ENCODE measurements at places on chromosomes 5 and 9.
A peak's percentile ranks its signal among the peaks of the same experiment; 100 is the strongest.

DNA sequence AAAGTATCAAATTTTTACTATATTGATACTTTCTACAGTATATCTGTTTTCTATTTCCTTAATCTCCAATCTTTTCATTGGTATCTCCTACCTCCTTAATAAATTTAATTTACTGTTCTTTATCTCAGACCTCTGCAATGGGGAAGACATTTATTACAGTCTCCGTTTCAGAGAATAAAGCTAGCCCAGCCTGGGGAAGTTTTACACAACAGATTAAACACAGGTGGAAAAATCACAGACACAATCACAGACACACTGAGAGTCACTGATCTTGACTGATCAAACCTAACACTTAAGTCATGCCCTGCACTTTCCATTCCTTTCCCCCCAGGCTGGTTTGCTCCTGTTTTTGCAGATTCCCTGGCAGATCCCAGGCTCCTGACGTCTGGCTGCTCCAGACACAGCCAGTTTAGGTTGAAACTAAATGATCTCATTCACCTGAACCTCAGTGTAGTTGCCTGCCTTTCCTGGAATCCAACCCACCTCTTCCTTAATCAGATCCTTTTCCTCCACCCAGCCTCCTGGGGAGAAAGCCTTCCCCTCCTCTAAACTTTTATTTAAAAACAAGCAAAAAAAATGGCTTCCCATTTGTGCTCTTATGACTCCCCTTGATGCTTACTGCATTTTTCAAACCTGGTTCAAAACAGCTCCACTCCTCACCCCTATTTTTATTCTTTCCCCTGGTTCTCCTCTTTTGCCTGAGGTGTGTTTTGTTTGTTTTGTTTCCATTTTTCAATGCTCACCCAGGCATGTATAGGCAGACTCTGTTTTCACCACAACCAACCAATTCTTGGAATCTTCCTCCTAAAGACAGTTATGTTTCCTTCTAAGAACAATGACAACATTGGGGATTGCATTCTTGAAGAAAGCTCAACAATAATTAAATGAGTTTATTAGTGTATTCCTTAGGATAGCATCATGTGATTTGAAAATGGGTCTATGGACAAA, 29.5 kb upstream of the OSMR start:
- no peak for DNase-seq

DNA sequence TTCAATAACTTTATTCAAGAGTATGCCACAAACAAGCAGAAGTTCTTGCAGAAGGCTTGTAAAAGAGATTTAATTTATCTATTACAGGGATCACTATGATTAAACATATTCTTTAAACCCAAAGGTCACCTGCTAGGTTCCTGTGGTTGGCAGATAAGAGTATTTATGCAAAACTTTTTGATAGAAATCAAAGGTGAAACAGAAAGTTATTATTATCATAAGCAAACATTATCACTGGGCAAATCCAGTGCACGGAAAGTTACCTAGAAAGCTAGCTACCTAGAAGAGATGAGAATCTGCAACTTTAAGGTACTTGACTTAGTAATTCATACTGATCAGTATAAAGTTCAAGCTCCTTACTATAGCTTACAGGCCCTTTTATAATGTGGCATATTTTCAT, 3.2 kb downstream of the STARD4 start:
- DNase-seq, result no peak

DNA sequence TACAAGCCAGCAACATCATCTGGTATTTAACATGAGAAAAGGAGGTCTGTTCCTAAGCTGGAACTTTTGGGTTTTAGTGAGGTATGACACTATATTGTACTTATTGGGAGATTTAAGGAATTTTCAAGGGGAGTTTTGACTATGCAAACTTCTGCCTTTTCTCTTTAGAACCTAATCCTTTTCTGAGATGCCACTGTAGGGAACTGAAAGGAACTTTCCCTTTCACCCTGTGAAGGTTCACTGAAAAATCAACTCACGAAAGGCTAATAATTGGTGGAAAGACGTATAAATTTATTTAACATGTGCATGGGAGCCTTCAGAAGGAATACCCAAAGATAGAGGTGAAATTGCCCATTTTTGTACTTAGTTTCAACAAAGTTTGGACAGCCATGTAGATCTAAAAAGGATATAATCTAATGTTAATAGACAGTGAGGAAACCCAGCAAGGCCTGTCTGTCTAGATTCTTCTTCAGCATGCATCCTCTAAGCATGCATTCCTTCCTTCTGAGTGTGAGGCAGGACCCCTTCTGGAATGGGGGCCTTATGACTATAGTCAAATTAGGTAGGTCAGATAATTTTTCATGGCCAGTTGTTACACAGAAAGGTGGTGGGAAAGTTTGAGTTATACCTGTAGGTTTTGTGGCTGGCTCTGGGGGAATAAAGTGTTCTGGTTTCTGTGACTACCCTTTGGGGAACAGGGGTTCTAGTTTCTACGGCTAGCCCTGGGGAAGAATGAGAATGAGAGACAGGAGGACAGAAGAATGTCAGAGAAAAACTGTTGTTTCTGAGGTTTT, 200.3 kb downstream of the C9orf152 start:
- no peak for DNase-seq

DNA sequence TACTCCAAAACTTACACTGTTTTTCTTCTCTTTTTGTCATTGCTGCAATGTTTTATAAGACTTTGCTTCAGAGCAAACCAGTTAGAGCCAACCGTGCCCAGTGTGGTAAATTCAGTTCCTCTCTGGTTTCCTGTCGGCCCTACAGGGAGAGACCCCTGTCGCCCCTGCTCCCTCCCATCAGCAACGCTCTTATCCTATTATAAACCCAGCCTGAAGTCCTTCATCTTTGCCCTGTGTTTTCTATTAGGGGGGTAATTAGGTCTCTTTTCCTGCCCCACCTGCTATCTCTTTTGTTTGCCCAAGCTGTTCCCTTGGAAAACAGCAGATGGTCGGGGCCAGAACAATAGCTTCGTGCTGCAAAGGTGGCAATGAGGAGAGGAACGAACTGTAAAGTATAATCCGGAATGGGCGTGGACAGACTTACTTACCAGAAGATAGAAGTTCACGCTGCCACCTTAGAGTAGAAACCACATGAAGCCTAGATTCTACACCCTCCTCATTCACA, 21.4 kb upstream of the OTULINL start:
- no peak for DNase-seq

DNA sequence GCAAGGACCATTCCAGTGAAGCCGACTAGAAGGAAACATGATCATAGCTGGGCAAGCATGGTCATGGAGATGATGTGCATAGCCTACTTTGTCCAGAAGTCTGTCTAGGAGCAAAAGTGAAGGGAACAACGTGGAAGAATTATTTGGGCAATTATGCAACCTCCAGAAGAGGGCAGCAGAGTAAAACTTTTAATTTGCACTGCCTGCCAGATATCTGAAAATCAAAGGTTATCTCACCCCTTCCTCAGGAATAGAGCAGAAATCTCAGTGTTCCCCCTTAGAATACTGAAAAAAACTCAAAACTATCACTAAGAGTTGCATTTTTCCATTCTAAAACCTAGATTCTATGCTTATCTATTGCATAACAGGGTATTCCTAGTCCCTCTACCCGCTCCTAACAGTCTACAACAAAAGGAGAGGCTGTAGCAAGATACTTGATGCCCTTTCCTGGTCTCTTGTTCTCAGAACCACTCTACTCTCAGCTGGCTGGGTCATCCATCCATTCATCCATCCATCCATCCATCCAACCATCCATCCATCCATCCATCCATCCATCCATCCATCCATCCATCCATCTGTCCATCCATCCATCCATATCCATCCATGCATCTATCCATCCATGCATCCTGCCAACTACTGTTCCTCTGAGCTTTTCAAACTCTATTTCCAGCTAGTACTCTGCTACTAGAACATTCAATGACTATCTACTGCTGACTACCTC, 8.4 kb upstream of the SETD9 start:
- DNase-seq, result peak; percentile 40

DNA sequence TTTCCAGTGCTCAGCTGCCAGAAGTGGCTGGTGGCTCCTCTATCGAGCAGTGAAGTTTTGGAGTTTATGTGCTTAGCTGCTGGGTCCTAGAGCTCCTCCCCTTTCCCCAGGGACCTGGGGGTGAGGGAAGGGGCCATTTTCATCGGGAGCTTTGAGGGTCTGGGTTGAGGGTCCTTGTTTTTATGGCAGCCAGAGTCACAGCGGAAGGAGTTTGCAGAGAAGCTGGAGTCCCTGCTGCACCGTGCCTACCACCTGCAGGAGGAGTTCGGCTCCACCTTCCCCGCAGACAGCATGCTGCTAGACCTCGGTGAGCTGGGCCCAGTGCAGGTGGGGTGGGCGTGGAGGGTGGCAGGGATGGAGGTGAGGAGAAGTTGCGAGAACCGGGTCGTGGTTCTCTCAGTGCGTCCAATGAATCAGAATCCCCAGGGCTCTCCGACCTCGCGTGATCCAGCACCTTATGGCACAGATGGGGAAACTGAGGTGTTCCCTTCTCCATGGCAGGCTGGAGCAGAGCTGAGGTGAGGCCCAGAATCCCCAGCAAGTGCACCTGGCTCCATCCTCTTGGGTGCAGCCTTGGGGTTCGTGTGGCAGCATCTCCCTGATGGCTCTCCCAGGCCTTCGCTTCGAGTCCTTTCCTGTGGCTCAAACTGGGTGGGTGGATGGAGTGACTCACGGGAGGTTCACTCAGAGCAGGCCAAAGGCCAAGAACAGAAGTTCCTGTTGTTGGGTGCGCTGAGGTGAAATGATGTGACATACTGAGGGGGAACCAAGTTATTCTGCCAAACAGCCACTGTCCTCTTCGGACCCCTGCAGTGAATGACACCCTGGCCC, 21.7 kb upstream of the DOLPP1 start:
- DNase-seq, result no peak

DNA sequence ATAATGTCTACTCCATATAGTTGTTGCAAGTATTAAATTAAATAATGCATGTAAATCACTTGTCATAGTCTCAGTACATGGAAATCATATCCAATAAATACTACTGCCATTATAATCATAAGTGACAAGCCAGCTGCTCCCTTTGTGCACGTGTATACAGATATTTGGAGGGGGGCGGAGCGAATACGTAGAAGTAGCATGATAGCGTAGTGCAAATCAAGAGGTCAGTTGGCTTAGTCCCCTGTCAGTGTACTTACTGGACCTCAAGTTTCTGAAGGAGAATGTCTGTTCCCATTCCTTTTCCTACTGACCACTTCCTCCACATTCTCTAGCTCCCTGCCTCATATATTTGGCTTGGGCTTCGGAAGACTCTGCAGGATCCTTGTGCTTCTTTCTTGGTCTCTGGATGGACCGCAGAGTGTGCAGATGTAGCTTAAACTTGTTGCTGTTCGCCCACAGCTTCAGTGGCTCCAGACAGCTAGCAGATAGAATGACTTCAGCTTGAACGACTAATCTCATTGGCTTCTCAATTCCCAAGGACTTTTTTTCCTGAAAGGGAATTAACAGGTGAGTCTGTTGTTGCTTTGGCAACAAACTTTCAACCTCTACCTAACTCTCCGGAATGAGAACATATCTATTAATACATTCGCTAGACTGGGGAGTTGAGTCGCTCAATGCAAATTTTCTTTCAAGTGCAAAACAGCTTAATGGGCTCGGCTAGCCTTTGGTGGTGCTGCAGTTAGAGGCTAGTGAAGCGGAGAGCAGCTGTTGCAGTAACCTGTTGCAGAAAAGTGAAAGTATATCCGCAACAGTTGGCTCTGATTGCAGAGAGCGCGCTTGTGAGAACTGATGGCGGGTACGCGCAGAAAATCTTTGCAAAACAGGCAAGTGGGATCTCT, at the start of gene PCDHB1:
Gene PCDHB1 (plus strand): TSS at position 753 of the 899 bp plus-strand sequence. CDS start 97 bp downstream, at position 850.
- no peak for DNase-seq

GRCh38 chr5:96844481-96844990, 31.8 kb upstream of the ERAP2 start:
- DNase-seq, result no peak

DNA sequence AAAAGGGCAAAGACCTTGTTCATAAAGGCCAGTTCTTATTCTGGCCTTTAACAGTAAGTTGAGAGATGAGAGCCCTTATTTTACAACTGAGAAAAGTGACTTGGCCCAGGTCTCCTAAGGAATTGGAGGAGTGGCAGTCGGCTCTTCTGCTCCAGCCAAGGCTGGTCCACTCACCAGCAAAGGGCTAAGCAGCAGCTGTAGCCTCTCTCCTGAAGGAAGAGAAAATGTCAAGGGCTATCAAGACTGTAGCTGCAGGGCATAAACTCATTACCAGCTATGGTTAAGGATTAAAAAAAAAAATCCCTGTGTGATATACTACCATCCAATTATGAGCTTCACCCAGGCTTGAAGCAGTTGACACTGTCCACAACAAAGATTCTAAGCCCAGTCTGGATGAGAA, 138.6 kb upstream of the RAD23B start:
- no peak for DNase-seq

- no peak for DNase-seq
Observed at GRCh38 chr5:112554101-112554977, 135.3 kb upstream of the EPB41L4A start.

DNA sequence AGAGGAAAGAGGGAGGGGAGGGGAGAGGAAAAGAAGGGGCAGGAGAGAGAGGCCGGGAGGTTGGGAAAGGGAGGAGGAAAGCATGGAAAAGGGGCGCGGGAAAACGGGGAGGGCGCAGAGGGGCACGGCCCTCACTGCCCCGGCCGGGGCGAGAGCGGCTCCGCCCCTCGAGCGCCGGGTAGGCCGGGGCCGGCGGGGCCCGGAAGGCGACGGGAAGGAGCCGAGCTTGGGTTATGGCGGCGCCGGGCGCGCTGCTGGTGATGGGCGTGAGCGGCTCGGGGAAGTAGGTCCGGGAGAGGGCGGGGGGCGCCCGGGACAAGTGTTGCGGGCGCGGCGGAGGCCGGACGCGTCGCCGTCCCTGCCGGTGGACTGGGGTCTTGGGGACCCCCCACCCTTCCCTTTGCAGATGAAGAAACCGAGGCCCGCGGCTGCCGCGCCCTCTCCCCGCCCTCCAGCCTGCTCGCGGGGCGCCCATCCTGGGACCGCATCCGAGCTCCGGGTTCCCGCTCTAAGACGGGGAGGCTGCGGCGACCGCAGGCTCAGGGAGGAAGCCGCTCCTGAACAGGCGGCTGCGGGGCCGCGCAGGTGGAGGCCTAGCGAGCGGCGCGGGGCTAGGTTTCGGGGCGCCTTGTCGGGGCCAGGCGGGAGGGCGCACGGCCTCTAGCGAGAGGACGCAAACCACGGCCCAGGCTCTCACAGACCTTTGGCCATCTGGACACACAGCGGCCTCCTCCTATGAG, at the start of gene IDNK:
Gene IDNK (plus strand): TSS at position 205 of the 740 bp plus-strand sequence. CDS start 29 bp downstream, at position 234.
- peak; percentile 86 for DNase-seq

DNA sequence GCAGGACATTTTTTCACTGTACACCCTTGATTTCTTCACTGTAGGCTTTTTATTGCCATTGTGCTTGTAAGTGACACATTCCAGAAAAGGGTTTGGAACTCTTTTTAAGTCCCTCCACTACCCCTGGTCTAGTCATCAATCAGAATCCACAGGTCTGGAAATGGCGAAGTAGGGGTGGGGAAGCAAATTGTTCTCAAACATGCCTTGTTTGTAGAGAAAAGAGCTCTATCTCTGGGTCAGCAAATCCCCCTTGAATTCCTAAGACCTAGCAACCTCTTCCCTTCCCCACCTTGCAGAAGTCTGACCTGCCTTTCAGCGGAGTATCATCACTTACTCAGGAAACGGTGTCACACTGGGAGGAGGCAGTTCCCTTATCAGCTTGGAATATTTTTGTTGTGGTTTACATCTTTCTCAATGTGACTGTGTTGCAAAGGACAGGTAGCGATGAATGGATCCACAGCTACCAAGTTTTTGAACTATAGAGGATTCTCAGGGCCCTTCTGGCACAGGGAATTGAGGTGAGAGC, 3.2 kb downstream of the SH3RF2 start:
- no peak for DNase-seq

Measured in GM20000 (cell line).